ENCODE measurements at places on chromosomes 7 and 10.
A peak's percentile ranks its signal among the peaks of the same experiment; 100 is the strongest.

DNA sequence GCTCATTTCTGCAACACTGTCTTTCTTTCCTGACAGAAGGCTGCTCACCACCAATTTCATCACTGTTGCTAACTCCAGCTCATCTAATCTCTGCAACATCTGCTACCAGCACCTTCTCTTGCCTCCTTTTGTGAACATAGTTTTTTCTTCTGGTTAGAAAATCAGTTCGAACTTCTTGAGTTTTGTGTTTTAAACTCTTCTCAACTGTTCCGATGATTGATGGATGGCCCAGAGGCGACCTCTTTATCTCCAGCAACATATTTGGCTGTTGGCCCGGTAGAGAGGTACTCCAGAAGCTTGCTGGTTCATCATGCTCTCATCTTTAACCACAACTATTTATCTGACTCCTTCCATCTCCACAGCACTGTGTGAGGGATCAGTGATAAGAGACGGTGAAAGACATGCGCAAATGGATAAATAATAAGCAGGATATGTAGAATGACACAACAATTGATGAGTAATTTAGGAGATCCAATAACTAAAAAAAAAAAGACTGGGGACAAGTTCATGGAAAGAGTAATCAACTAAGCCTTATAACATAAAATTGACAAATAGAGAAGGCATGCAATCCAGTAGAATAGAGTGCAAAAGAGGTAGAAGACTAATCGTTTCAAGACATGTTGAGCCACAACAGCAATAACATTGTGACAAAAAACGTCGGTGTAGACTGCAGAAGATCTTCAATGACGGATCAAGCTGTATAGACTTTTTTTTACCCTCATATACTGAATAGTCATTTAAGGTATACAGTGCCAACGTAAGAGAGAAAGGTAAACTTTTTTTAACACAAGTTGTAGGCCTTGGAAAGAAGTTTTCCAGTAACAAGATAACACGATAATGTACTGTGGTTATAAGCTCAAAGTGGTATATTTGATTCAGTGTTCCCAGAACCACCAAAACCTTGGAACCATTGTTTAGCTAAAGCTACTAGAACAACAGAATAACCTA is 152.2 kb downstream of the CRPPA start:
- no peak overlapping the region for H3K27ac ChIP-seq
- no peaks in the 10 kb centered on the region for H3K36me3 ChIP-seq
- H3K27me3 ChIP-seq: no peaks in the 10 kb centered on the region
- no peaks in the 10 kb centered on the region for H3K4me1 ChIP-seq
- no peak overlapping the region for H3K4me3 ChIP-seq

DNA sequence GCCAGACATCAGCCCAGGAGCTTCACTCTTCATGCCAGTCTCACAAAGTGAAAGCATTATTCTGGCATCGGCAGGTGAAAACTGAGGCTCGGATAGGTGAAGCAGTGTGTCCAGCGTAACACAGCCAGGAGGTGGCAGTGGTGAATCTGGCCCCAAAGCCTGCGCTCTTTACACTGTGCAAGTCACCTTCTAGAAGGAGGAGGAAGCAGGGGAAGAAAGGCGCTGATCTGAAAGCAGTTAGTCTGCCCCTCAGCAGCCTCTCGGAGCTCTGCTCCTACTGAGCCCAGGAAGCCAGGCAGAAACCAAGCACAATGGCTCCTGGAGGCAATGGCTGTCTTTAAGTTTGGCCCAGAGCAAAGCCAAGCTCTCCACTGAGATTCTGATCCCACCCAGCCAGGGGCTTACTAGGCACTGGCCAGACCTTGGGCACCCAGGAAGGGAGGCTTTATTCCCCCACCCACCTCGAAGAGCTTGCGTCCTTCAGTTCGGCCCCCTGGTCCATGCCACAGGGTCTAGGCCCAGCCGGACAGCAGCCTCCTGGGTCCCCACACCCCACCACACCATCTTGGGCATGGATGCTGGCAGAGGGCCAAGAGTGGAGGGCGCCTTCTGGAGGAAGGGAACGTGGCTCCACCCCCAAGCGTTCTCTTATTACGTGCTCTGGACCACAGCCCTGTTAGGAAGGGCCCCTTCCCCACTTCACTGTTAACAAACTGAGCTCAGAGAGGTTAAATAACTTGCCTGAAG is 104.5 kb downstream of the GRID1 start:
- H3K27me3 ChIP-seq: peaks cover 36% of the 10 kb centered on the region
- no peaks in the 10 kb centered on the region for H3K36me3 ChIP-seq
- DNase-seq: peak; percentile 76
- H3K27ac ChIP-seq: no peak overlapping the region
- H3K4me3 ChIP-seq: peak overlapping the region; percentile 12

GRCh38 chr7:14777806-14778205 is 124.7 kb downstream of the DGKB start:
- no peaks in the 10 kb centered on the region for H3K4me1 ChIP-seq
- DNase-seq: no peak
- no peaks in the 10 kb centered on the region for H3K27me3 ChIP-seq
- H3K4me3 ChIP-seq: no peak overlapping the region

DNA sequence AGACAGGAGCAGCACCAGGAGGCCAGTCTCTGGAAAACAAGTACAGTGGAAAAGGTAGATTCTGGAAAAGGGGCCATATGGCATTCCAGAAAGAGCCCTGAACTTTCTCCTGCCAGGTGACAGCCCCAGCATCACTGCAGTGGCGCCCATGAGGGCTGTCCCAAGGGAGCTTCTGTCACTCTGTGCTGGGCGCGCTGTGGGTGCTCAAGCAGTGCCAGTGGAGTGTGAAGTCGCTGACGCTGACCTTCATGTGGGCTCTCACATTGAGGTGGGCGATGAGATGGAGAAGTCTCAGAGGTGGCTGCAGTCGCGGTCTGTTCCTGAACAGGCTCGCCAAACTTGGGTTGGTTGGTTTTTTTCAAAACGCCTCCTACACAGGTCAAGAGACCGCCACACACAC is 38.2 kb downstream of the FKBP6 start:
- H3K27ac ChIP-seq: no peak overlapping the region
- no peaks in the 10 kb centered on the region for H3K4me1 ChIP-seq
- H3K36me3 ChIP-seq: no peaks in the 10 kb centered on the region
- no peak for DNase-seq
- no peak overlapping the region for H3K4me3 ChIP-seq

GRCh38 chr7:103025341-103025740 is 49.3 kb downstream of the FBXL13 start:
- no peak overlapping the region for H3K4me3 ChIP-seq
- H3K4me1 ChIP-seq: no peaks in the 10 kb centered on the region
- no peaks in the 10 kb centered on the region for H3K27me3 ChIP-seq
- no peak overlapping the region for H3K27ac ChIP-seq

Data from suprapubic skin (tissue), 4 donors.